ENCODE measurements at places on chromosomes 12 and 14.

GRCh38 chr12:54796991-54797390 lies 57.3 kb upstream of the MUCL1 start:
- no peak for DNase-seq

DNA sequence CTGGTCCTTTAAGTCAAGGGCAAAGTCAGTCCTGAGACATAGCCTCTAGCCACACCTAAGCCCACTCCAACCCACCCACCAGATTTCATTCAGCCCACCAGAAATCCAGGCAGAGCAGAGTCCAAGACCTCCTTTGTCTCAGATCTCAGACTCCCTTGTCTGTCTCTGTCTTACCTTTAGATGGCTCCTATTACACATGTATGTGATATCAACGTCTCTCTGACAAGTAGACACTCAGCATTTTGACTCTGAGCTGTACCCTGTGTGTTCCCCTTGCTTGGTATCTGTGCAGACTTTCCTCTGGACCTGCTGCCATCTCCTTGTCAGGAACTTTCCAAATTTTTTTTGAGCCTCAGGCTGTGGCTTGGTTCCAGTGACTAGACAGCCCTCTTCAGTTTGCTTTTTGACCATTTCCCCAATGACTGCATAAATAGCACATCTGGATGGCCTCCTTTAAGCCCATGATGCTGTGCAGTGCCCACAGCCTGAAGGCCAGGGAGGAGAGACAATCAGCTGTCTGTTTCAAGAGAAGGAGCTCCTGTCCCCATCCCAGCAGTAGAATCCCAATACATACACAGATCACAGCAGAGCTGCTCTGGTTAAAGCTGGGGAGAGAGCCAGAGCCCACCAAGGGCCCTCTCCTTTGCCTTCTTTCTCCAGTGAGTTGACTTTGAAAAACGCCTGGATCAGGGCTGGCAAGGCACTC lies 7.0 kb downstream of the POU6F1 start:
- no peak for DNase-seq

GRCh38 chr12:15928346-15928745 lies 17.2 kb downstream of the DERA start:
- no peak for DNase-seq

DNA sequence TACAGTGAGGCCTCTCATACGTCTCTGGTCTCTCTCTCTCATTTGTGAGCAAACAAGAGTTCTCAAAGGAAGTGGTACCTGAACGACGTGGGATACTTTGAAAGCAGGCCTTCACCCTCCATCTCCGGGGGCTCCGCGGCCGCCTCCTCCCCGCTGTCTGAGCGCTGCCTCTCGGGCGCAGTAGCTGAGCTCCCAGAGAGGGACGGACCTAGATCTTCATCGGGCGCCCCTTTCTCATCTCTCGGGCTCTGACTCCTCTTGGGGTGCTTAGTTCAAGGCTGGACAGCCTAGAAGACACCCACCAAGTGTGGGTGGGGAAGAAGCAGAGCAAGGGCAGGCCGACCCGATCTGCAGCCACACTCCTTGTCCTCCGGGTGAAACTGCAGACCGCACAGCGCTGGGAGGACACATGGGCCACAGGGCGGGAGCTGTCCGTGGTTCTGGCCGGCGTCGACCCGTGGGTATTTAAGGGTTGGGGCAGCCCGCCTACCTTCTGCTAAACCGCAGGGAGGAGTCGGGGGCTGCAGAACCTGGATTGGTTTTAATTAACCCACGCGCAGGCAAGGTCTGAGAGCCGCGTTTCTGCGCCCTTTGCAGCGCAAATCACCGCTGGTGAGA lies 92.7 kb downstream of the PAH start:
- no peak for DNase-seq

DNA sequence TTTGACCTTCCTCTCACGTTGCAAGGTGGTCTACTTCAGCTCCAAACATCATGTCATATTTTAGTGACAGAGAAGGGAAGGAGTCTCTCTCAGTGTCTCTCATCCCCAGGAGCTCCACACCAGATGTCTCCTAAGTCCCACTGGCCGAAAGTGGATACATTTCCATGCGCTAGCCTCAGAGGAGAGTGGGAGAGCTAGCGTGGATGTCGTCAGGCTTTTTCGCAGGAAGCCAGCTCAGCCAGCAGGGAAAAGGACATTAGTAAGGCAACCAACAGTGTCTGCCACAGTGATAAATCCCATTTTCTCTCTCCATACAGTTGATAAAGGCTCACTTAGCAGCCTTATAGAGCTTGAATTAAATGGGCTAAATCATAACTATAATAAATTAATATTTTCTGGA lies 155.7 kb downstream of the PELI2 start:
- DNase-seq, result no peak

GRCh38 chr12:21026302-21026701 lies 104.7 kb upstream of the SLCO1B1 start:
- no peak for DNase-seq

- no peak for DNase-seq
Measured at GRCh38 chr12:70948976-70949336, 28.4 kb upstream of the PTPRR start.

GRCh38 chr12:70842136-70842535 lies 78.4 kb downstream of the PTPRR start:
- no peak for DNase-seq

- no peak for DNase-seq
Measured at GRCh38 chr12:1805441-1806081, 14.8 kb upstream of the LRTM2 start.

- DNase-seq, result no peak
Measured at GRCh38 chr12:96077081-96077480, 41.7 kb upstream of the LTA4H start.

DNA sequence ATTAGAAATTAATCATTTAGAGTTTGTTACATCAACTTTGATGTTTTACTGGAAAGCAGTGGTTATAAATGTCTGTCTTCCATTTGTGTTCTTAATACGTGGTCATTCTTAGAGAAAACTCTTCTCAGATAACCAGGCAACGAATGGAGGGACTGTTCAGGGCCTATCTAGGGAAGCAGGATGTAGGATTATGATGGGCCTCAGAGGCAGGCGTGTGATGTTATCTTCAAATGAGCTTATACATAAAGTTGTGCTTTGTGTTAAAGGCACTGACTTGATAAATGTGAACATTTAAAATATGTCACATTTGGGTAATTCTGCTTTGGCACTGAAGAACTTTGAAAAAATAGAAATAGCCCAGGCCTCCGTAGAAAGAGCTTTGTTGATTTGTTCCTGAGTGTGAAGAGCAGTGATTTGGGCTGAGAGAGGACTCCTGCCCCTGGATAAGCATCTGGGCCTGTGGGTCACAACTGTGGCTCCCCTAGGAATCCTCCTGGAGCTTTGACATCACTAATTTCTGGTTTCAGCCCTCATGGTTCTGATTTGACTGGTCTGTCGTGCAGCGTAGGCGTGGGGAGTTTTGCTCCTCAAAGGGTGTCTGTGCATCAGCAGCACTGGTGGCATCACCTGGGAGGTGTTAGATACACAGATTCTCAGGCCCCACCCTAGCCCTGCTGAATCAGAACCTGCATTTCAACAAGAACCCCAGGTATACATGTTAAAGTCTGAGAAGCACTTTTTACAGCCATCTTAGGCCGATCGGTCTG lies 55.4 kb downstream of the SAMD4A start:
- no peak for DNase-seq

DNA sequence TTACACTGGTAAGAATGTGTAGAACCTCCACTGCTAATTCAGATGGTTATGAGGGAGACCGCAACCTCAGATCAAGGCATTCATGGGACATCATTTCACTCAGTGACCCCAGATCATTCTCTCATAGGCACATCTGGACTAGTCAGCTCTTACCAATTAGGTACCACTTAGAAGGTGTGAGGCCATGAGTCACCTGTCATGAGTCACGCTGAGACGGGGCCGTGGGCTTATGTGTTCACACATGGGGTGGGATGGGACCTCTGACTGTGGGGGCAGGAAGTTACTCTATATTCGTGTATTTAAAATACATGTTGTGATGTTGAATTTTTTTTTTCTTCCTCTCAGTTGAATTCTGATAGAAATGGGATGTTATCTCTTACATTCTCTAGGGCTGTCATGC lies 55.9 kb downstream of the CCDC92 start:
- no peak for DNase-seq

- DNase-seq, result no peak
Measured at GRCh38 chr12:78490861-78491260, 373.7 kb upstream of the SYT1 start.

DNA sequence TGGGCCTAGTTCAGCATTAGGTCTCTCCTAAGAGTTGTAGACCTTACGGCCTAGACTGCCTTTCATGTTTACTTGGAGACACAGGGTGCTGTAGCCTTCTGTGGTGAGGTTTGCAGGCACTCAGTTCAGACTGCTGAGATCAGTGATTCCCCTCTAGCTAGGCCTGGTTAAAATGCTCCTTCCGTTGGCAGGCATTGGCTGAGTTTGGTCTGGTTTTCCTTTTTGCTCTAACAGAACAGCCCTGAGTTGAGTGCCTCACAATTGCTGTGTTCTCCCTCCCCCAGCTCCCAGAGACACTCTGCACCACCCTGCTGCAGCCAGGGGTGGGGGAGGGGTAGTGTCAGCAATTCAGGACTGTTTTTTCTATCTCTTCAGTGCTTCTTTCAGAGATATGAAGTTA lies 178.9 kb upstream of the DYRK2 start:
- DNase-seq, result no peak

- no peak for DNase-seq
Measured at GRCh38 chr12:40223646-40224045, 1.2 kb upstream of the LRRK2 start.

DNA sequence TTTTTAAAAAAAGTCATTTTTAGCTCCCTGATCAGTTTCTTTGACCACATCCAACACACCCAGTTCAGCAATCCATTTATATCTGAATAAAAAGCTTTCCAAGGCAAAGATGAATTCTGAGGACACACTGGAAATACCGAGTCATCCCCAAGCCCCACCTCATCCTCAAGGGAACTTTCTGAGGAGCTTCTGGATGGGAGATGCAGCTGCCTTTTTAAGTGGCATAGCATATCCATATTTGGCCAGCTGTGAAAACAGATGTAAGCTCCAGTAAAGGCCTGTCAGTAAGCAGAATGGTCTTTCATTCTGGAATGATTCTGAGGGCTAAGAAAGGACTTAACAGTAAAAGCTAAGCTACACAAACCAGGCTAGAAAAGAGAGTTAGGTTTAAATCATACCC lies 18.4 kb downstream of the ZFYVE1 start:
- no peak for DNase-seq

DNA sequence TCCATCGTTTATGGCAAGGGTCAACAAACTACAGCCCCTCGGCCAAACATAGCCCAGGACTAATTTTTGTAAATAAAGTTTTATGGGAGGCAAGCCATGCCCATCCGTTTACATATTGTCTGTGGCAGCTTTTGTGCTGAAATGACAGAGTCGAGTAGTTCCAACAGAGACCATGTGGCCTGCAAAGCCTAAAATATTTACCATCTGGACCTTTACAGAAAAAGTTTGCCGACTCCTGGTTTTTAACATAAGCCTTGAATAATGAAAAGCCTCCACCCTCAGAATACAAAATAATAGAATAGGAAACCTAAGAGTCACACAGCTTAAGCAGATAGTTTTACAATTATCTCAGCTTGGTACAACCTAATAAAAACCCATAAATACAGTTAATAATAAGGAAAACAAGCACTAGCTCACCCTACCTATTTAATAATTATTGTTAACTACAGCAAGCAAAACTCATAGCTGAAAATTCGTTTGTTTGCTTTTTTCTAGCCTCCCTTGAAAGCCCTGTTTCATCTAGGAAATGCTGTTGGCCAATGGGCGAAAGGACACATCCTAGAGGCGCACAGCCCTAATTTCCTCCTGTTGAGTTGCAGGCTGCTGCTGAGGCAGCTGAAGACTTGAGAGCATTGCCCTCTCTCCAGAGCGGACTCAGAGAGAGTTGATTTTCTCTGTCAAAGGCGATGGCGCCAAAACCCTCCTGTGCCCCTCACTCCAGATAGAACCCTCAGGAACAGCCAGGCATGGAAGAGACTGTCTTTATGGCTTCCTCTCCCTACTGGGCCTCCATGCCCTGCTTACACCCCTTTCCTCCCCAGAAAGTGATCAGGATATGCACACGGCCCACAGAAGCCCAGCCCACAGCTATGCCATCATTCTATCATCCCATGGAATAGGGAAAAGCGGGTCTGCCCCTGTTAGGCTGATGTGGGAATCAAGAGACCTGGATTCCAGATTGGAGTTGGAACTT lies 107.2 kb downstream of the DPF3 start:
- no peak for DNase-seq

GRCh38 chr12:52442600-52443061 lies 8.5 kb upstream of the KRT75 start:
- DNase-seq, result no peak

DNA sequence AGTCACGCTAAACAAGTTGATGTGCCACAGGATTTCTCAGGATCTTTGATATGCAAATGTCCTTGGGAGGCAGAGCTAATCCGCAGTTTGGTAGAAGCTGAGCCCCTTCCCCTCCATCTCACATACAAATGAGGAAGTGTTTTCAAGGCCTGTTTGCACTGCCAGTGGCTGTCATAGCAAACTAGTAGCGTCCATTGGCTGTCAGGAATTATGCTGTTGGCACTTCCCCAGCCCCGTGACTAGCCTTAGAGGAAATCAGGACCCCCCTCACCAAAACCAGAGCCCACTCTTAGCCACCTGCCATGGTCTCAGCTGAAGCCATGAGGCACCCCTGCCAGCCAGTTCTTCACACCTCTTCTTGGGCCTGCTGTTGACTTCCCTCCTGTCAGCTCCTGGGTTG lies 253.9 kb downstream of the CACNA1C start:
- no peak for DNase-seq

DNA sequence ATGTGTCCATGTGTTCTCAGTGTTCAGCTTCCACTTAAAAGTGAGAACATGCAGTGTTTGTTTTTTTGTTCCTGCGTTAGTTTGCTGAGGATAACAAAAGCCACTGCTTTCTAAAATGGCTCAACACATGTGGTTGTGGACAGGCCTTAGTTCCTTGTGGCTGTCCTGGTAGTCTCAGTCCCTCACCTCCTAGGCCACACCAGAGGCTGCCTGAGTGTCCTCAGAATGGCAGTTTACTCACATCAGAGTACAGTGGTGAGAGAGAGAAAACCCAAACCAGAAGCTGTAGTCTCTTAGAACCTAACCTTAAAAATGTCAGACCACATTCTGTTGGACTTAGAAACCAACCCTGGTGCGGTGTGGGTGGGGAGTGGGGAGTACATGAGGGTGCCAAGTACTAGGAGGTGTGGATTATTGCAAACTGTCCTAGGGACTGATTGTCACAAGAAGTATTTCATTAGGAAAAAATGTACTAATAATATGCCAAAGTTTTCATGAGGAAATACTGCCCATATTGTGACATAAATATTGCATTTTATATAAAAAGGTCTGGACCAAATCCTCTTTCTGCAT lies 30.4 kb downstream of the NPAS3 start:
- DNase-seq, result no peak
